CD8-positive, alpha-beta memory T cell (primary cell): ENCODE measurements at places on chromosomes 3 and 15. TPM values are rescaled to one million over a fixed set of nuclear protein-coding genes. Genes with fewer than 3 reads are reported as not detected.

Gene RLBP1
- polyA plus RNA-seq: not detected

DNA sequence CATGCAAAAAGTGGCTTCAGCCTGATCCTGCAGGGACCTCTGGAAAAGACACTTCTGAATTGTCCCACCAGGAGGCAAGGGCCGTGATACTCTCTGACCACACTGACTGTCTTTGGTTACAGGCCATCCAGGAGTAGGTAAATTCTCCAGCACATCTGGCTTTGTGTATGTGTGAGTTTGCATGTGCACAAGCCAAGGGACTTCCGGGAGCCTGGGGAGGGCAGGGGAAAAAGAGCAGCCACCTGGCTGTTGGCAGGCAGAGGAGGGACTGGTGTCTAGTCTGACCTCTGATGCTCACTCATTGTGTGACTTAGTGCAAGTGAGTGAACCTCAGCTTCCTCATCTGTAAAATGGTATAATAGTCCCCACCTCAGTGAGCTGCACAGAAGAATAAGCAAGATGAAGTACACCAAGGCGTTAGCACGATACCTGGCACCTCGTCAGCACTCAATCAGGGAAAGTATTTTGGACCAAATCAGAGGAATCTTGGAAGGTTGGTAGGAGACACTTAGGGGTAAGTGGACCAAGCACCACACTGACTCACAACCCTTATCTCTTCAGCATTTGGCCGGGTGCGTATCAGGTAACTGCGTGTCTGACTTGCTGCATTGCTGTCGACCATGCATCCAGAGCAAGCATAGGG lies 19.1 kb downstream of the KLHL6 start:
- no peak overlapping the region for H3K27ac ChIP-seq
- no peak for DNase-seq
- no peak overlapping the region for H3K4me3 ChIP-seq
- no peaks in the 10 kb centered on the region for H3K36me3 ChIP-seq

Gene SELENOK
- polyA plus RNA-seq: 157 TPM

- no peak for DNase-seq
- H3K4me1 ChIP-seq: peaks cover 54% of the 10 kb centered on the region
- no peaks in the 10 kb centered on the region for H3K27me3 ChIP-seq
- no peak overlapping the region for H3K27ac ChIP-seq
- H3K36me3 ChIP-seq: no peaks in the 10 kb centered on the region
- no peak overlapping the region for H3K4me3 ChIP-seq
These were observed 53.7 kb downstream of the CHSY1 start for GRCh38 chr15:101198031-101198575.

Gene SNURF
- 67.2 TPM for polyA plus RNA-seq
